ENCODE measurements at places on chromosomes 13 and 19. TPM values are rescaled to one million over a fixed set of nuclear protein-coding genes. Genes with fewer than 3 reads are reported as not detected.

Gene TEX101
- not detected for total RNA-seq

GRCh38 chr13:27634231-27634630, 12.5 kb downstream of the POLR1D start:
- DNase-seq = no peak

Gene TMEM86B
- total RNA-seq = 0.82 TPM

DNA sequence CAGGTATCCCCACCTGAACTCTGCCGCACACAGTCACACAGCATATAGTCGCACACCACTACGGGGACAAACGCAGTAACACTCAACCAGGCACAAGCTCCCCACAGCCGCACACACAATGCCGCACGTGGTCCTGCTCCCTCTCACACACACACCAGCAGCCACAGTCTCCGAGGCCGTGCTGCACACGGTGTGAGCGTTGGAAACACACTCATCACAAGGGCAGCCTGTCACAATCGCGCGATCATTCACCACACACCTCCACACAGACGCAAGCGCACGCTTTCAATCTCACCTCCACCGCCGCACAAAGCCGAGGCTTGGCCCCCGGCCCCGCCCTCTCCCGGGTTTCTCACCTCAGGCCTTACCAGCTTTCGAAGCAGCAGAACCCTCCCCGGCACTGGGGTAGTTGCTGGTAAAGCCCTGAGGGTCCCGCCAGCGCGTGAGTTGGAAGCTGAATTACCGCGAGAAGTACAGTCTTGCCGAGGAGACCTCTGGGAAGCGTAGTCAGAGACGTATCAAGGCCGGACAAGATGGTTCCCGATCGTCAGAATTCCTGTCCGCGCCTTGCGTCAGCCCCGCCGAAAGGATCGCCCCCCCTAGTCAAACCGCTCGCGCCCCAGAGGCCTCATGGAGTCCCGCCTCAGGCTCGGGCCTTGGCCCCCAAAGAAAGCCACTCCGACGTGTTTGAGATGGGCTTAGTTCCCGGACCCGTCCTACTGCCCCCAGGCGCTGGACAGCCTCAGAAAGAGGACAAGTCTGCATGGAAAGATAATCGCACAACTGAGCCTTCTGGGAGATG, at the start of gene ZNF566:
Gene ZNF566, minus strand, starts transcription at position 444 of the 802 bp plus-strand sequence. CDS start 13,004 bp downstream, outside the sequence.
- peak; percentile 87 for DNase-seq

Gene SLC1A6
- 54.6 TPM for total RNA-seq

- DNase-seq = no peak
Measured at GRCh38 chr13:49859560-49859959, 67.1 kb upstream of the KPNA3 start.

Gene CNFN
- not detected for total RNA-seq

GRCh38 chr13:85230691-85231093, 568.5 kb downstream of the SLITRK6 start:
- DNase-seq = no peak

GRCh38 chr13:72585254-72585653, 142.2 kb downstream of the MZT1 start:
- no peak for DNase-seq

Data from frontal cortex (tissue), 4 donors.